ENCODE measurements at places on chromosomes 13 and 19.

- DNase-seq = peak; percentile 67
Measured at GRCh38 chr19:7869453-7869909, 4.7 kb downstream of the PRR36 start.

- DNase-seq = no peak
Measured at GRCh38 chr13:72383646-72384045, 343.8 kb downstream of the MZT1 start.

DNA sequence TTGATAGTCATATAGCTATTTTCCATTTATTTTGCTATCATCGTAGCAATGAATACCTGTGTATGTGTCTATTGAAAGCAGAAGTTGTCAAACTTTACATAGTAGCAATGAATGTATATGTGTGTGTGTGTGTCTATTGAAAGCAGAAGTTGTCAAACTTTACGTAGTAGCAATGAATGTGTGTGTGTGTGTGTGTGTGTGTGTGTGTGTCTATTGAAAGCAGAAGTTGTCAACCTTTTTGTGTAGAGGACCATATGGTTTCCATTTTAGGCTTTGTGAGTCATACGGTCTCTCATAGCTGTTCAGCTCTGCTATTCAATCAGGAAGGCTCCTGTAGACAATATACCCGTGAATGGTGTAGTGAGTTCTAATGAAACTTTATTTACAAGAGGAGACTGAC, 20.8 kb downstream of the NLRP4 start:
- DNase-seq = no peak

GRCh38 chr19:48512504-48513288, 1.1 kb upstream of the LMTK3 start:
- no peak for DNase-seq

All from CD8-positive, alpha-beta memory T cell (primary cell).